ENCODE measurements at places on chromosomes 11 and 22.

DNA sequence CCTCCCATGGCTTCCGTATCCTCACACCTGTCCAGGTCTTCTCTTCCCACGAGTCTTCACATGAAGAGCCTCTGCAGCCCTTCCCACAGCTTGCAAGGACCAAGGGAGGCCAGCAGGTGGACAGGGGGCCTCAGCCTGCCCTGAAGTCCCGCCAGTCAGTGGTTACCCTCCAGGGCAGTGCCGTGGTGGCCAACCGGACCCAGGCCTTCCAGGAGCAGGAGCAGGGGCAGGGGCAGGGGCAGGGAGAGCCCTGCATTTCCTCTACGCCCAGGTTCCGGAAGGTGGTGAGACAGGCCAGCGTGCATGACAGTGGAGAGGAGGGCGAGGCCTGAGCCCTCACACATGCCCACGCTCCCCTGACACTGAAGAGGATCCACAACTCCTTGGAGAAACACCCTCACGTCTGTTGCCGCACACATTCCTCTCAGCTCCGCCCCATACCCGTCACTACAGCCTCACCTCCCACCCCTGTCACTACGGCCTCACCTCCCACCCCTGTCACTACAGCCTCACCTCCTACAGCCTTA is 8.3 kb downstream of the SSH3 start:
- DNase-seq = no peak

- no peak for DNase-seq
Observed at GRCh38 chr11:73308003-73308960, at the start of gene ARHGEF17. ARHGEF17 (plus strand) TSS chr11:73308276; CDS start chr11:73308639, 363 bp downstream.

DNA sequence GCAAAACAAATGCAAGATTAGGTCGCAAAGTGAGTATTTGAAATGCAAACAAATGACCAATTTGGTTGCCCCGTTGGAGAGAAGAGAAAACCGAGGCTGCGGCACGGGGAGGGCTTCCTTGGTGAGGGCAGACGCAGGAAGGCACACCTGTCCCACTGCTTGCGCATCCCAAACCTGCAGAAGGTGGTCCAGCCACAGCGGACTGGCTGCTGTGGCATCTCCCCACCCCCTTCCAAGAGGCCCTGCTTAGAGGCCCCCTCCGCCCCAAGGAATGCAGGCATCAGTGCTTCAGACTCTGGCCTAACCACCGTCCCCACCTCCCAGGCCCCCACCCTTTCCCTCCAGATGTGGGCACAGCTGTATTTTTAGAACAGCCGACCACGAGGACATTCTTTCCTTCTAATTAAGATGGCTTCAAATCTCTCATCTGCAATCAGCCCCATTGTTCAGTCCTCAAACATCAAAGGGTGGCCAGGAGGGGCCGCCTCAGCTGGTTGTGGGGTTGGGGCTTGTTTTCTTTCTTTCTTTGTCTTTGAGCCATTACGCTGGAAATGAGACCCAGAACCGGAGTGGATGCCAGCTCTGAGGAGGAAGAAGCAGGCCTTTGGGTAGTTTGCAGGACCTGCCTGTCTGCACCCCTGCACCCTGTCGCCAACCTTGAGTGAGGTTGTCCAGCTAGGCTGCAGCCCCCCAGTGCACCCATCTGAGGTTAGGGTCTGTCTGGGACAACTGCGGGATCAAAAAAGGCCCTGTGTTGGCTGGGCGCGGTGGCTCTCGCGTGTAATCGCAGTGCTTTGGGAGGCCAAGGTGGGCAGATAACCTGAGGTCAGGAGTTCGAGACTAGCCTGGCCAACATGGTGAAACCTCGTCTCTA is 9.4 kb upstream of the DERL3 start:
- no peak for DNase-seq

DNA sequence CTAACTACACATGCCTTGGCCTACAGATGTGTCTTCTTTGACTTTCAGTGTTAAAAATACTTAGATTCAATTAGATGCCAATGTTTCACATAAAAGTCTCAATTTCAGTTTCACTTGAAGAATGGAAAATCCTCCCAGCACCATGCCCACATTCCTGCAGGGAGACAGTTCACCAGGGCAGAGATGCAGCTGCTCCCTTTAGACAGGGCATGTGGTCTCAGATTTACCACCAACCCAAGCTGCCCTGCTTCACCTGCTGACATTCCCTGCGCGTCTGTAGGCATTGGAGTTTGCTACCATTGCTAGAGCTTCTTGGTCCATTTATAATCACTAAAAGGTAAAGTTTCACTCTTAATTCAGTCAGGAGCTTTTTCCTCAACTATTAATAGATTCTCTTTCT is 113.9 kb downstream of the ARFGAP2 start:
- no peak for DNase-seq

- DNase-seq = no peak
Observed at GRCh38 chr22:40641269-40641668, 4.8 kb upstream of the MRTFA start.

DNA sequence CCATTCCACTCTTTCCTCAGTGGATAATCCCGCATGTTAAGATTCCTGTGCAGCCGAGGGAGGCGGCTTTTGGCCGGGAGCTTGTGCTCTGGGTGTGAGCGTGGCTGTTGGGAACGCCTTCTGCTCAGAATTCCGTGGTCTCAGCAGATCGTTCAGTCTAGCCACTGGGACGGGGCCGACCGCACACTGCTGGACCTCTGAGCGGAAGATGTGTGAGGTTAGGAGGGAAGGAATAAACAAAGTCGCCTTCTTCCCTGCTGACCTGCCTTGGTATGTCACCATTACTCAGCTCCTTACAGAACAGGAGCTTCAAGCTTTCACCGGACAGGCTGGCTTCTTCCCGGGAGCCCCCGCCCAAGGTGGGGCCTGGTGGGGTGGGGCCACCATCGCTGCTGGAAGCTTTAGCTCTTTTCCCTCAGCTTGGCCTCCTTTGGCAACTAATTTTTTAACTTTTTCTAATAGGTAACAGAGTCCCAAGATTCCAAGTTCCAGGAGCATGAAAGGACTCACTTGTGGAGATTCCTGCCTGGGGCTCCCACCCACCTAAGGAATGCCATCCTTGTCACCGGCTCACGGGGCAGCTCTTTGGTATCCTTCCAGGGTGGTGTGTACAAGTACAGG is 22.5 kb upstream of the SEPTIN5 start:
- no peak for DNase-seq

DNA sequence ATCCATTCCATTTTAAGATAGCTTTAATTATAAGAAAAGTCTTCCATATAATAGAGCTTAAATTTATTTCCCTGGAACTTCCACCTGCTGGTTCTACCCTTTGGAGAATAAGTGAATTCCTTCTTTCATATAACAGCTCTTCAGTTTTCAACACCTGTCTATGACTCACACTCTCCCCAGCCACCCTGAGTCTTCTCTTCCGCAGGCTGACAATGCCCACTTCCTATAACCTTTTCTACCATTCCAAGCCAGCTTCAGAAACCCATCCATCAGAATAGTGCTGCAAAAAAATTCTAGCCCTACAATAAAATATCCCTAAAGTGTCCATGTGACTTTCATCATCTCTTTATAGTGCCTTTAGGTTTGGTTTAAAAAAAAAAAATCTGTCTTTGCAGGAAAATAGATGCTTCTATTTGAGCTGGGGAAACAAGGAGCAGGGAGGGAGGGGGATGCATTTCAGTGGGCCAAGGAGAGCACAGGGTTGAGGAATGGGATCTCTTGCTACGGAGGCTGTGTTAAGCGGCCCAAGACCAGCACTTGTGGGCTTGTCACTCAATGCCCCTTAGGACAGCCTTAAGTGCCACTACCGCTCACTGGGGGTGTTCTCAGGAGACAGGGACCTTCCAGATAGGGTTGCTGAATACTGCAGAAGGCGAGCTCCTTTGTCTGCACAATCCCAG is 178.6 kb downstream of the DSCAML1 start:
- DNase-seq = no peak

Data from T1000 (cell line).